ENCODE measurements at places on chromosomes 6 and 20.

GRCh38 chr6:16412982-16413381 is 174.6 kb downstream of the GMPR start:
- no peak for DNase-seq

- no peak for DNase-seq
Observed at GRCh38 chr6:144027932-144028587, 20.0 kb upstream of the PLAGL1 start.

GRCh38 chr6:52558266-52559000 is 18.4 kb downstream of the TRAM2 start:
- no peak for DNase-seq

DNA sequence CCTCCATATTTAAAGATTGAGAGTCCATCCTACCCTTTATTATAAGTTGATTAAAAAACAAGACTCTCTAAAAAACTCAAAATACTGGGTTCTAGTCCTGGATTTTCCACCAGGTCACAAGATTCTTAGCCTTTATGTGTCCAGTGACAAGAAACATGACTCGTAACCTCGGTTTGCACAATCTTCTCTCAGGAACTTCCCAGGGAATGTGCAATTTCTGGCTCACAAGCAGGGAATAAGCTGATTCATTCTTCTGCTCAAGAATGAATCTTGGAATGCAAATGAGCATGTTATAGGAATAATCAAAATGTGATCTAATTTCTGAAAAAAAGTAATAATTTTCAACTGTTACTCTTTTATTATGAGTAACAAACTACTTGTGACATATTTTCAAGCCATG is 45.1 kb downstream of the OGFRL1 start:
- no peak for DNase-seq

DNA sequence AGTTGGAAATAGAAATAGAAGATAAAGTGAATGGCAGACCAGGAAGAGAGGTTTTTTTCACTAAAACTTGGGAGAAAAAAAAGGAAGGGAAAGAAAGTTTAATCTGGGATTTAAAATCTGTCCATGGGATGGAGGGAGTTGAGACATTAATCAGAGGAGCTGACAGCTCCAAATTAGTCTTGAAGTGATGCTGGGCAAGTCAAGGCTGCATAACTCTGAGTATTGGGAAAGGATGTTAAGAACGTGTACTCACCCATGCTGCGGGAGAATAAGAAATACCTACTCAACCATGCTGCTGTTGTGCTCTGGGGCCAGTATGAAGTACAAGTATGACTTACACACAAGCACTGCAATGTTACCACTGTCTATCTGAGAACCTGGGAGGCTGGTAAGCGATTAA is 47.5 kb downstream of the SNRNP48 start:
- DNase-seq: no peak

GRCh38 chr20:58614984-58615760 is 35.9 kb upstream of the STX16 start:
- DNase-seq: no peak

DNA sequence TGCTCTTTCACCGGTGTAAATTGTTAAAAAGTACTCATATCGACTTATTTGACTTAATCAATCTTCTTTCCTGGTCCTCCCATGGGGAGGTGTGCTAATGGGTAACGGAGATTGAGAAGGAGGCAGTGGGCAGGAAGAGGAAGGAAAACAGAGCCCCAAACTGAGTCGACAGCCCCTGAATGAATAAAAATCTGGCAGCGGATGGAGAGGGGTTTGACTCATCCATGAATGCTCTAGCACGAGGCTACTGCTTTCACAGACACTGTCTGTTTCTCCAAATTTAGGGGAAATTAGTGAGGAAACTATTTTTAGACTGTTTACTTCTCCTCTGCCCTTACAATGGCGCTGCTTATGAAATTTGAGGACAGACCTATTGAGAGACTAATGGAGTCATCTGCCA is 142.2 kb upstream of the ATXN1 start:
- no peak for DNase-seq

GRCh38 chr6:101932704-101933103 is 539.2 kb downstream of the GRIK2 start:
- DNase-seq: no peak

DNA sequence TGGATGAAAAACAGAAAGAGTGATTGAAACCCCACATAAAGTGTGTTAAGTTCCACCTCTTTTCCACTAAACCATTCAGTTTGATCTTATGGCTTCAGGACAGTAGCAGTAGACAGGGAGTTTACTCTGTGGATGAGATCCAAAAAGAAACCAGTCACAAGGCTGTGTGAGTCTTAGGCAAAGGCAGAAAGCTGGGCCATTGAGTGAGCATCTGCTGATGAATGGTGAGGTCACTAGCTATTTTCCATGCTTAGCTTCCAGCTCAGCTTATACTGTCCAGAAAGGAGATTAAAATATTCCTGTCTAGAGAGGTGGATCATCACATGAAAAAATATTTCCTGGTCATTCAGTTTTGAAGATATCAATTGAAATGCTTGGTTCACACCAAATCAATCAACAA is 1643.9 kb downstream of the HACE1 start:
- no peak for DNase-seq

- no peak for DNase-seq
Observed at GRCh38 chr6:125868678-125869395, 78.1 kb downstream of the NCOA7 start.

All from NCI-H1436 treated with DMSO at 0.1 percent for 48 hours (cell line).